ENCODE measurements at places on chromosomes 2 and 18.

GRCh38 chr2:161388146-161388779 is 27.8 kb upstream of the TBR1 start:
- DNase-seq = no peak

- no peak for DNase-seq
These were observed 47.6 kb upstream of the MCFD2 start for GRCh38 chr2:46963210-46963609.

DNA sequence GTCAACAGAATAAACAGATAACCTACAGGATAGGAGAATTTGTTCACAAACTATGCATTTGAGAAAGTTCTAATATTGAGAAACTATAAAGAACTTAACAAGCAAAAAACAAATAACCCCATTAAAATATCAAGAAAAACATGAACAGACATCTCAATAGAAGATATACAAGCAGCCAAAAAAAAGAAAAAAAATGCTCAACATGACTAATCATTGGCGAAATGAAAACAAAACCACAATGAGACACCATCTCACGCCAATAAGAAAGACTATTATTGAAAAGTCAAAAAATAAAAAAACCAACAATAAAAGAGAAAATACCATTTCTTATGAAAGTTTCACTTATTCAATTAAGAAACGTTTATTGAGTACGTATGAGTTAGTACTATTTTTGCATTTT is 800.5 kb downstream of the CBLN2 start:
- no peak for DNase-seq

DNA sequence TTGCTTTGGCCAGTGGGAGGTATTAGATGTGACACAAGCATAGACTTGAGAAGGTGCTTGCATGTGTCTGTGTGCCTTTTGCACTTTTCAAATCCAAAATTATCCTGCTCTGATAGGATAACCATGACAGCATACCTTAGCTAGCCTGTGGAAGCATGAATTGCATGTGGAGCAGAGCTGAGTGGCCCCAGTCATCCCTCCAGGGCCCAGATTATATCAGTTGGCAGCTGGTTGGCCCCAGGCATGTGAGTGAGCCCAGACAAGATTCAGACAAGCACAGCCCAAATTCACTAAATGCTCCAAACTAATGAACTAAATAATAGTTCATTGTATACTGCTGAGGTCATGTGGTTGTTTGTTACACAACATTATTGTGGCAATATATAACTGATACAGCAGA is 18.8 kb downstream of the TACR1 start:
- peak; percentile 4 for DNase-seq

DNA sequence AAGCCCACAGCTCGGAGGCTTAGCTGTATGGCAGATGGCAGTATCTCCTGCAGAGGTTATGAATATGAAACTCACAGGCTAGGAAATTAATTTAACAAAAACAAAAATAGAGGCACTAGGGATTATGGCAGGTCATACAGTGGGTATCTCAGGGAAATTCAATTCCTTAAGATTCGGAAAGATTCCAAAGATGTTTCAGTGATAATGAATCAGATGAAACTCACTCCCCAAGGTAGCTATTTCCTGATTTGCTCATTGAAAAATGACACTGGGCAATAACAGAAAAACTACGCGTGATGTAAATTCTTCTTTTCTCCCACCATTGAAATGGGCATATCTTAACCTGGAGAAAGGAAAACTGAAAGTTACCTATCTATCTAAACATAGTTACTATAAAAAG is 414.1 kb downstream of the STK39 start:
- no peak for DNase-seq

- DNase-seq = no peak
These were observed 58.2 kb upstream of the ST6GAL2 start for GRCh38 chr2:106944215-106944614.

GRCh38 chr2:43044093-43044681 is 182.2 kb downstream of the ZFP36L2 start:
- no peak for DNase-seq

DNA sequence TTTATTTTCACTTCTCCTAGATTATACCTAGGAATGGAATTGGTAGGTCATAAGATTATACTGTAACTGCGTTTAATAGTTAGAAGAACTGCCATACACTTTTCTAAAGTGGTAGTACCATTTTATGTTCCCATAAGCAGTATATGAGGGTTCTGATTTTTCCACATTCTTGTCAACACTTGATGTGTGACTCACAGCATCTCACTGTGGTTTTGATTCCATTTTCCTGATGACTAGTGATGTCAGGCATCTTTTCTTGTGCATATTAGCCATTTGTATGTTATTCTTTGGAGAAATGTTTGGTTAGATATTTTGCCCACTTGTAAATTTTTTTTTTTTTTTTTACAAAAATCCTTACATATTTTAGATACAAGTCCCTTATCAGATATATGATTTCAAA is 2.3 kb downstream of the DCAF17 start:
- no peak for DNase-seq

GRCh38 chr2:38613126-38613848 is 10.6 kb upstream of the HNRNPLL start:
- no peak for DNase-seq

DNA sequence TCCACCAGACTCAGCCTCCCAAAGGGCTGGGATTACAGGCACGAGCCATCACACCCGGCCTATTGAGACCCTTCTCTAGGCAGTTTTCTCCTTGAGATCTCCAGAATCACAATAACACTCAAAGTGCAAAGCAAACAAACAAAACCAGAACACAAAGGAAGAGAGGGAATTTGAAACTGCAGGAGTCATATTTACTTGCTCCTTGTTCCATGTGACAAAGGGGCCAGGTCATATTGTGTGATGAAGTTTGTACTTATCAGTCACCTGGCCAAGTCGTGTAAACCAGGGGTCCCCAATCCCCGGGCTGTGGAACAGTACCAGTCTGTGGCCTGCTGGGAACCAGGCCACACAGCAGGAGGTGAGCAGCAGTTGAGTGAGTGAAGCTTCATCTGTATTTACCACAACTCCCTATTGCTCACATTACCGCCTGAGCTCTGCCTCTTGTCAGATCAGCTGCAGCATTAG is 26.5 kb downstream of the SCYGR8 start:
- DNase-seq = no peak

DNA sequence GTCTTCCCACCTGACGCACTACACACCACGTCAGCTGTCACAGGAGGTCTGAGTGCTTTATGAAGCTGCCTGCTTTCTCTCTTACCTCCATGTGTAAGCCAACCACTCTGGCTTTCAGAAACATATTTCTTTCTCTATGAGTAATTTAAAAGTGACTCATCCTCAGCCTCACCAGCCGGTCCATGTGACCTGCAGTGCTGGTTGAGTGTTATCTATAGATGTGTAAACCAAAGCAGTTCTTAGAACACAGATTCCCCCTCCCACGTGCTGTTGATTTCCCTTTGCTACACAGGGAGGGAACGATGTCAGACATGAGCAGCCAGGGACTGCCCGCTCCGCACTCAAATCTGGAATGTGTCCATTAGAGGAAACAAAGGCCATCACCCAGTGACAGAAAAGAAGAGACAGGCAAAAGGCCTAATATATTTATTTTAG is 157.8 kb downstream of the BCL2 start:
- no peak for DNase-seq

DNA sequence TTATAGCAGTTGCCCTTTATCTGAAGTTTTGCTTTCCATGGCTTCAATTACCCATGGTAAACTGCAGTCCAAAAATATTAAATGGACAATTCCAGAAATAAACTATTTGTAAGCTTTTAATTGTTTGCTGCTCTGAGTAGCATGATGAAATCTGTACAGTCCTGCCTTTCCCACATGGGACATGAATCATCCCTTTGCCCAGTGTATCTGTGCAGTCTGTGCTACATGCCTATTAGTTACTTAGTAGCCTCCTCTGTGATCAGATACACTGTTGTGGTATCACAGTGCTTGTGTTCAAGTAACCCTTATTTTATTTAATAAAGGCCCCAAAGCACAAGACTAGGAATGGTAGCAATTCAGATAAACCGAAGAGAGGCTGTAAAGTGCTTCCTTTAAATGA is 810.6 kb upstream of the PIK3C3 start:
- no peak for DNase-seq

DNA sequence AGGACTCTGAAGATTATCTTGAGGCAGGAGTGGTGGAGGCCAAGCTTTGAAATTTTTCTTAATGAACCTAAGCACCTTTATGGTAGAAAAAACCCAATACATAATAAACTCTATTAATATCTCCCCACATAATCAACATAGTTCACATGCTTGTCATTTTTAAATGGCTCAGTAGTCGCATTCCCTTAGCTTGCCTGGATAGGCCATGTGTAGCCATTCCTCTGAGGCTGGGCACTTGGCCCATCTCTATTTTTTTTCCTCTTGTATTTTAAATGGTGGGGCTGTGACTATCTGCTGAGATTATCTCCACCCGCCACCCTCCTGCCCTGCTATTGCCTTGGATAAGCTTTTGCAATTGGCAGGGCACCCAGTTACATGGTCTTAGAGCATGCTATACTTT is 143.1 kb downstream of the FHOD3 start:
- DNase-seq = no peak

DNA sequence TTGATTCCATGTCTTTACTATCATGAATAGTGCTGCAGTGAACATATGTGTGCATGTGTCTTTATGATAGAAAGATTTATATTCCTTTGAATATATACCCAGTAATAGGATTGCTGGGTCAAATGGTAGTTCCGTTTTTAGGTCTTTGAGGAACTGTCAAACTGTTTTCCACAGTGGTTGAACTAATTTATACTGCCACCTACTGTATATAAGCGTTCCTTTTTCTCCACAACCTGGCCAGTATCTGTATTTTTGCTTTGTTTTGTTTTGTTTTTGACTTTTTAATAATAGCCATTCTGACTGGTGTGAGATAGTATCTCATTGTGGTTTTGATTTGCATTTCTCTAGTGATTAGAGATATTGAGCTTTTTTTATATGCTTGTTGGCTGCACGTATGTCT is 641.6 kb downstream of the SUCLG1 start:
- DNase-seq = no peak

GRCh38 chr2:95530734-95531133 is 46.2 kb upstream of the TRIM43B start:
- no peak for DNase-seq

DNA sequence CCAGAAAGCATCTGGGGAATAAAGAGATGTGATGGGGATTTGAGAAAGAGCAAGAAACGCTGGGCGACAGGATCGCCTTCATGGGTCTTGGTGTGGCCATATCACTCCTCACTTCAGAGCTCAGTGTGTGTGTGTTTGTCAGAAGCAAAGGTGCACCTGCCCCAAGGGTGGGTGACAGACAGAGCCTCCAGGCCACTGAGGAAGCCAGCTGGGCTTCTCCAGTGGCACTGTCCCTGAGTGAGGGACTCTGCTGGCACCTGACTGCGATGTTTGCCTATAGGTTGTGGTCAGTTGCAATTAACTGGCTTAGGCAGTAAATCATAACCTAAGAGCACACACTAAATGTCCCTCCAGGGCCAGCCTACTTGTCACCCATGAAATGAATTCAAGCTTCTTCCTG is 23.5 kb upstream of the GNAL start:
- no peak for DNase-seq

DNA sequence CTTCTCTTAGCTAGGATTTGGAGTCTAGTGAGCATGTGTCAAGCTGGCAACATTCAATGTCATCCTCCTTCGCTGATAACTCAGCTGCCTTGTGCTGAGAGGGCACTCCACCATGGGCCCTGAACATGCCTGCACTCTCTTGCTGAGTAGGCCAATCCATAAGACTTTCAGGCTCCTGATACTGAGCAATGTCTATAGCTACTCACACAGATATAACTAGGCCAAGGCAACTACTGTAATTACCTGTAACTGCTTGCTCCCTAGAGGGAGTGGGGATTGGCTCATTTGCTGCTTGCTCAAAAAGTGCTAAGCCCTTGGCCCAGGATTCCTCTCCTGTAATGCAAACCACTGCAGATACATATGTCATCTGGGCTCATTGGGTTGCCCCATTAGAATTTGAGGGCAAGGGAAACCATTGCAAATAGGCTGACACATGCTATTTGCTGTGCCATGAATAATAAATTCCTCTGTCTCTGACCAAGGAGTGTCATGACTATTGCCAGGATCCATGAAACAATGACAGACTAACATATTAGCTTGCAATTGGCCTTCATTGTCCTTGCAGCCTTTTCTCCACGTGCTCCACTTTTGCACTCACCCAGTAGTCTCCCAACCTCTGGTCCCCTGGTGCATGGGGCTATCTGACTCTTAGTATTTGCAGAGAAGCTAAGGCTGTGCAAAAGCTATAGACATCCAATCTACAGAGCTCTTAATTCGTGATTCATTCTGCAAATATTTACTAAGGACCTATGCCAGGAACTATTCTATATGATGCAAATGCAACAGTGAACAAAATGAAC is 36.9 kb upstream of the BMPR2 start:
- DNase-seq = no peak

GRCh38 chr2:113158884-113159553 is 14.8 kb upstream of the PSD4 start:
- DNase-seq = no peak

- no peak for DNase-seq
These were observed 945.7 kb upstream of the LRRTM1 start for GRCh38 chr2:81250270-81250669.

- no peak for DNase-seq
These were observed 19.0 kb downstream of the DYM start for GRCh38 chr18:49441338-49441938.

DNA sequence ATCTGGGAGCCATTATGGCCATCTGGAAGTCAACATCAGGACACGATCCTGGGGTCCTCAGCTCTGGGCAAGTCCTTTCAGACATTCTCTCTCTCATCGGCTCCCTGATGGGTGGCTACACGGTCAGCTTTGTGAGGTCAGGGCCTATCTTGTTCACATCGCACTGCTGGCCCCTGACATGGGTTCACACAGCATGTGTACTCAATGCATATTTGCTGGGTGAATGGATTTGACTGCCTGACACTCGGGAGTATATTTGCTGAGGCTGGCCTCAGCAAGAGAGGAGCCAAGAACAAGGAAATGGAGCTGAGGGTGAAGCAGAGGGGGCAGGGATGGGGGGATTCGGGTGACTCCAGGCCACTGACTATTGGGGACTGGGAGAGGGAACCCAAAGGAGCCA is 50.5 kb downstream of the SLC4A5 start:
- no peak for DNase-seq

- DNase-seq = no peak
These were observed 115.8 kb downstream of the BIRC6 start for GRCh38 chr2:32472605-32473004.

DNA sequence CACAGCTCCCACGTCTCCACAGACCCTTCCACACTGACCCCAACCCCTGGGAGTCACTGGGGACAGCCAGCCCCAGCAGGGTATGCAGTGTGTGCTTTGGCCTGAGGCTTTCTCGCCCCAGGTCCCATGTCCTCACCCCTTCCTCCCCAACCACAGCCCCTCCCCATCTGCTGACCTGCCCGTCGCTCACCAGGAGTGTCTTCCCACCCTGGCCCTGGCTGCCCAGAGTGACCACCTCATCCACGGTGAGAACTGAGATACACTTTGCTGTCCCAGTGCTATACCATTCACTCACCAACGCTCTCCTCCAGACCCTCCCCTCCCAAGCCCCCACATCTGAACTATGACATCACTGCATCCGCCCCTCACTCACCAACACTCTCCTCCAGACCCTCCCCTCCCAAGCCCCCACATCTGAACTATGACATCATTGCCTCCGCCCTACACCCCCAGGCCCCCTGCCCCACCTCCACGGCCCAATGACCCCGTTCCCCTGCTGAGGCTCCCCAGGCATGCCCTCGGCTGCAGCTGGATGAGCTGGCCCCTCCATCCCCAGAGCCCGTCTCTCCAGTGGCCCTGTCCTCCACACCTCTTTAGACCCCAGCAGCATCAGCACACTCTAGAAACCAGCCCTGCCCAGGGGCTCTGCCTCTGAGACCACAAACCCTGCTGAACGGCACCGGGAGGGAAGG is 55.2 kb downstream of the ANKMY1 start:
- DNase-seq = no peak
